Posterior vena cava (tissue), 2 donors: ENCODE measurements at places on chromosomes 11 and 22.

GRCh38 chr22:23223569-23224317, 43.4 kb downstream of the BCR start:
- DNase-seq = peak; percentile 57

DNA sequence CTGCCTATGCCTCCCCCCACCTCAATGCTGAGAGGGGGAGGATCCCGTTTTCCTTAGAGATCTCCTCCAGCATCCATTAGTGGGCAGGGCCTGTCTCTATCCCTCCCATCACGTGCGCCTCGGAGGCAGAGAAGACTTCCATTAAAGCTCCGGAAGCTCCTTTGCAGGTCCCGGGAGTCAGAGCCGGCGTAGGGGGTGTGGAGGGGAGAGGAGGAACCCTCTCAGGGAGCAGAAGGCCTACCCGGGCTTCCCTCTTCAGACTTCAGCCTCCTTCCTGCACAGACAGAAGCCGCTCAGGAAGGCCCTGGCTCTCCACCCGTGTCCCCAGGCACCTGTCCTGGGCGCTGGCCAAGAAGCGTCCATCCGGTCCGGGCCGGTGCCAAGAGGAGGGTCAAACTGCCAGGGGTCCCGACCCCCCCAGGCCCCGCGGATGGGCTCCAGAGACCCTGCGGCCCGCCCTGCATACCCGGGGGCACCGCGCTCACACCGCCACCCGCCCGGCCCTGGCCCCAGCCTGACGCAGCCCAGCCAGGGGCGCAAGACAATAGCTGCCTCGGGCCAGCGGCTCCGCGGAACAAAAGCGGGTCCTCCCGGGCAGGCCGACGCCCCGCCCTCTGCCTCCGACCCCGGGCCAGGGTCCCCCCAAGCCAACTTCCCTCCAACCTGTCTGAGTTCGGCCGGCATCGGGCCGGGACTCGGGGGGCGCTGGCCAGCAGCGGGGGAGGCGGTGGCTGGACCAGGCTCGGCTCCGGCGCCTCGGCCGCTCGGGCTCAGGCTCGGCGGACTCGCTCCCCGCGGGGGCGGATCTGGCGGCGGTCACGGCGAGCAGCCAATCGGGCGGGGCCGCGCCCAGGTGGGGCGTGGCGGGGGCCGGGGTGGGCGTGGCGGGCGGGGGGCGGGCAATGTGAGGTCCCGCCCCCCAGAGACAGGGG, 29.9 kb downstream of the ARVCF start:
- peak; percentile 93 for DNase-seq

- no peak for DNase-seq
Measured at GRCh38 chr11:79940165-79940564, 499.3 kb upstream of the TENM4 start.

GRCh38 chr22:43511276-43511910, 99.6 kb downstream of the MPPED1 start:
- no peak for DNase-seq

DNA sequence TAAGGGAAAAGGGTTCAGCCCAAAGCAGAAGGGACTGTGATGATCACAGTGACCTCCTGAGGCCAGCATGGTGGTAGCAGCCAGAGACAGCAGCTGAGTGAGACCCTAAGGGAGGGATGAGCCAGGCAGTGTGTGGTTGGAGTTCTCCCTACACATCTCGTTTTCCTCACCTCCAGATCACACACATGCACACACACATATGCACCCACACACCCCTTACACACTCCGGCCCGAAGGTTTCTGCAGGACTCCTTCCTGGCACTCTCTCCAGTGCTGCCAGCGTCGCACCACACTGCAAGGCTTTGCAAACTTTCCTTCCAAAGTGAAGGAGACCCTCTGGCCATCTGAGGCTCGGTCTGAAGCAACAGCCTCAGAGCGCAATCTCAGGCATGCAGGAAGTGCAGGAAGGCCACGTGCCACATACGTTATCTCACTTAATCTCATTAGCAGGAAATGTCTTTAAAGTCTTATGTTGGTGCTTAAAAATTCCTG, 26.9 kb upstream of the TP53I11 start:
- DNase-seq = no peak

DNA sequence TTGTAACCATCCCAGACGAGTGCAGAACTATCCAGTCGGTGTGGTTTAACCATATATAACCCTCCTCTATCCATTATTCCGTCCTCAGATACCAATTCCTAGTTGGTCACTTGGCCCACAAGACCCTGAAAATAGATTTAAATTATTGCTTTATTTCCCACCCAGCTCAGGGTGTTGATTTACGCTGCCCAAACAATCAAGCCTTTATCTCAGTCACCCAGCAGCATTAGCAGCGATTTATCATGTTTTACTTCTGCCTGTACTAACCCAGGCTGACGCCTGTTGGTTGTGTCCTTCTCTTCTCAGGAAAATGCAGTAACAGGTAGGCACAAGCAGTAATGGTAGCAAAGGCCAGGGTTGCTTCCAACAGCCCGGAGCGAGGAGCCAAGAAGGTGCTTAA, 81.2 kb downstream of the DSCAML1 start:
- peak; percentile 47 for DNase-seq

DNA sequence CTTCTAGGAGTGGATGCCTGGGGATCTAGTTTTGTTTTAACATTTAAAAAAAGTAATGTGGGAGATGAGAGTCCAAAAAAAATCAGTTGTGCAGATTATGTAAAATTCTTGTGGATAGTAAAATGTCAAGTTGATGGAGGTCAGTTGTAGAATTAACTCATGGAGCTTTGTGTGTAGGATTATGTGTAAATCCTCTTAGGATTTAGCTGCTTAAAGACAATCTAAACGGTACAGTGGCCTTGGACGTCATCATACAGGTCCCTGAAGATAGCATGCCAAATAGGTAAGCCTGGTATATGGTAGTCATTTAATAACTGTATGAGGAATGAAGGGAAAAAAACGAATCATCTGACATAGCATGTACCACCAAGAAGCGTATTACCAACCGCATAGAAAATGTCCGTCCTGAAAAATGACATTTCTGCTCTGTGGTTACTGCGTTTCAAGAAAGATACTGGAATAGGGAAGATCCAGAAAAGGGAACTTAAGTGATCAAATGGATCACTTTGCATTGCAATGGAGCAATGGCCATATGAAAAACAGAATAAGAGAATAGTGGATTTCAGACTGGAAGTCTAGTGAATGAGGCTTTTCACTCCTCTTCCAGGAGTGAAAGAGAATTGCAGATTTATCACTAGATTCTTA, 61.3 kb downstream of the BCL2L13 start:
- DNase-seq = no peak

GRCh38 chr22:47923011-47923427, 1160.6 kb downstream of the TBC1D22A start:
- peak; percentile 76 for DNase-seq

GRCh38 chr11:95788921-95789505, 569 bp downstream of the FAM76B start:
- DNase-seq = no peak

DNA sequence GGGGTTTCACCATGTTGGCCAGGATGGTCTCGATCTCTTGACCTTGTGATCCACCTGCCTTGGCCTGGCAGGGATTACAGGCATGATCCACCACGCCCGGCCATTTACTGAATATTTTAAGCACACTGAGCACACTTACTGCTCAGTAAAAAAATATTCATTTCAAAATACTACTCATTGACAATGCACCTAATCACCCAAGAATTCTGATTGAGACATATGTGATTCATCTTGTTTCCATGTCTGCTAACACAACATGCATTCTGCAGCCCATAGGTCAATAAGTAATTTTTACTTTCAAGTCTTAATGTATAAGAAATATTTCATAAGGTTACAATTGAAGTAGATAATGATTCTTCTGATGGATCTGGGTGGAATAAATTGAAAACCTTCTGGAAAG, 4.2 kb upstream of the OR52J3 start:
- DNase-seq = no peak

GRCh38 chr11:57512646-57513451, 2.7 kb downstream of the SLC43A1 start:
- no peak for DNase-seq

DNA sequence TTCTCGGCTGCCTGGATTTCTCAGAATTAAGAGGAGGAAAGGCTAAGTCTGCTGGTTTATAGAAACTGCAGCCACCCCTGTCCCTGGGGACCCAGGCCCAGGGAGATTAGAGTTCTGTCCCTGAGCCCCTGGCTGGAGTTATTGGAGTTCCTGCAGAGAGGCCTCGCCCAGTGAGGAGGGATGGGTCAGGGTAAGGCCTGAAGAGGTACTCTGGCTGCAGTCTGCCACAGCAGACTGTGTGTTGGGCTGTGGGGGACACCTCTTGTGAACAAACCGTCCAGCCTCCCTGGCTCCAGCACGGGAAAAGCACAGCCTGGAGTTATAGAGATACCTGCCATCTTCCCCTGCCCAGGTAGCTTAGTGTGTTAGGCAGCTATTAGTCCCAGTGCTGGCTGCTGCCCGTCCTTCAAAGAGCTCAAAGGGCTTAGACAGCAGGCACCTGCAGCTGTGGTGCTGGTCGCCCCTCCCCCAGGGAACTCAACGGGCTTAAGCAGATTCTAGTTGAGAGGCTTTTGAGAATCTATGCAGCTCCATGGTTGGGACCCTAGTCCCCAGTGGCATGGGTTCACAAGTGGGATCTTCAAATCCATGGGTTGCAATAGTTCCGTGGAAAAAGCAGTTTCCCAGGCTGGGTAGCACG, 36.6 kb upstream of the MUC15 start:
- no peak for DNase-seq

- no peak for DNase-seq
Measured at GRCh38 chr11:109033627-109034338, 368.9 kb downstream of the DDX10 start.

GRCh38 chr22:24414523-24414922, 12.9 kb upstream of the ADORA2A start:
- peak; percentile 69 for DNase-seq

GRCh38 chr22:19396561-19396933, 35.0 kb downstream of the HIRA start:
- no peak for DNase-seq

GRCh38 chr22:50572965-50573364, 5.3 kb downstream of the CPT1B start:
- peak; percentile 59 for DNase-seq

DNA sequence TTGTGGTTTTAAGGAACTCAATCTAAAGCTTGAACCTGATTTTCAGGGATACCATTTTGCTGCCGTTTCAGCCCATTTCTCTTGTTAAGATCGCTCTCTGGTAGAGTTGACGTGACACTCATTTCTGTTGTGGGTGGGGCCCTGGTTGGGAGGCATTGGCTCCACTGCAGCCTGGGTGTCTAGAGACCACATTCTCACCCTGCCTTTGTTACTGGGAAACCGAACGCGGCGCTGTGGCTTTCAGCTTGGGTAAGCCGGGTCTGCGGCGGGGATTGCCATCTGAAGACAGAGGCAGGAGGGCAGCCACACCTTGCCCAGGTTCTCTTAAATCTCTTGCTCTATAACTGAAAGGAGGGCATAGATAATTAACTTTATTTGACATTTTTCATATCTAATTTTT, 3.2 kb downstream of the EHF start:
- no peak for DNase-seq

DNA sequence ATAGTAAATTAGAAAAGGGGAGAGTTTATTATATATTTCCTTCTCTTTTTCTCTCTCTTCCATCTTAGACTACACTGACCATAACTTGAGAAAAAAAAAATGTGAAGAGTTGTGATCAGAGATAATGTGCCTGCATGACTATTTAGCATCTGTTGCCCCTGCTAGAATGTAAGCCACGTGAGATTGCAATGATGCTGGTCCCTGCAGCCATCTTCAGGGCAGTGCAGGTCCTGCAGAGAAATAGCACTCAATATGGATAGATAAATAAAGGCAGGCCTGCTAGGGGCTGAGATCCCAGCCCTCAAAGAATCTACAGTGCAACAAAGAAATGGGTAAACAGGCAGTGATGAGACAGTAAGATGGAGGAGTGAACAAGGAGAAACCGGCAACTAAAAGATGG, 7.8 kb upstream of the DKK3 start:
- no peak for DNase-seq

DNA sequence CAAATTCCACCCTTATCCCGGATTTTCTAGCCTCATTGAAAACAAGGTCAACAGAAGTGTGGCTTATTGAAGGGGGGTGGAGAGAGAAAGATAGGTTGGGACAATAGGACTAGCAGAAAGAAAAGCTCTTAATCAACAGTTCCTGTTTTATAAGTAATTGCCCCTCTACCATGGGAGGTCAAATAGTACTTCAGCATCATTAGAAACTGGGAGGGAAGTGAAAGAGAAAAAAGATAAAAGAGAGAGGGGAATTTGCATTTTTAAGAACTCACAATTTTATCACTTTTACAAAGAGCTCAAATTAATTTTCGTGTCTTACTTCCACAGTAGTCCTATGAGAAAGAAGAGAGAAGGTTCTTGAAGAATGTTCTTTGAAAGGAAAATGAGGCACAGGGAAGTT, 89.2 kb downstream of the AMOTL1 start:
- no peak for DNase-seq

DNA sequence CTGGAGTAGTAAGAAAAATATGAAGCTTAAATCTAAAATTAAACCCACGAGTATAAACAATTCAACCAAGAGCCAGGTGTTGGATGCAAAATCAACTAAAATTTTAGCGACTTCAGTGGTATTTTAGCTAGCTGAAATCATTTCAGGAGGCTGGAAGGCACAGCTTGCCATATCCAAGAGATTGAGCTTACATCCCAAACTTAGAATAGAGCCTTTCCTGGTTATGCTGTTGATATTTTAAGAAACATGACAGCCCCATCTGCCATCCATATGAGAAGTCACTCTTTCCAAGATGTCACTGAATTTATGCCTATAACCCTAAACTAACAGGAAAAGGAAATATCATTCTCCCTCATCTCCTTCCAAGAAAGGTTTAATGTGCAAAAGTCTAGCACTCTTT, 334.0 kb downstream of the KCNA4 start:
- DNase-seq = no peak

DNA sequence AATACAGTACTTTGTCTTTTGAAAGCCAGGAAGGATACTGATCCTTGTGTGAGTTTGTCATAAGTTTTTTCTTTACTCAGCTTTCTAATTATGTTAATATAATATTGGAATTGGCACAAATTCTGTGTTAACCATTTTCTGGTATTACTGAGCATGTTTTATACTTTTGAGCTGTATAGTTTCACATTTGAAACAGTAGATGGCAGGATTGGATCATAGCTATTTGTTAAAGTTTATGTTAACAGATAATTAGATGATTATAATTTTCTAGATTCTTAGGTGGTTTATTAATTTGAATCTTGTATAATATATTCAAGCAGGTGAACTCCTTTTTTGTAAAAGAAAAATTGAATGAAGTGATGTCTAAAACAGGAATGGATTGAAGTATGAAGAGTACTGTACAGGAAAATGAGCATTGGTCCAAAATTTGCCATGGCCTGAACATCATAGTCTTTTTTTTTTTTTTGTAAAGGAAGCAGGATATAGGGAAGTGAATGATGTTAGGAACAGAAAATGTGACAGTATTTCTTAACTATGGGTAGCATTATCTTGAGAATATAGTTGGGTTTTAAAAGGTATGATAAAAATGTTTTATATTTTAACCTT, 102.0 kb downstream of the CYP2R1 start:
- no peak for DNase-seq

DNA sequence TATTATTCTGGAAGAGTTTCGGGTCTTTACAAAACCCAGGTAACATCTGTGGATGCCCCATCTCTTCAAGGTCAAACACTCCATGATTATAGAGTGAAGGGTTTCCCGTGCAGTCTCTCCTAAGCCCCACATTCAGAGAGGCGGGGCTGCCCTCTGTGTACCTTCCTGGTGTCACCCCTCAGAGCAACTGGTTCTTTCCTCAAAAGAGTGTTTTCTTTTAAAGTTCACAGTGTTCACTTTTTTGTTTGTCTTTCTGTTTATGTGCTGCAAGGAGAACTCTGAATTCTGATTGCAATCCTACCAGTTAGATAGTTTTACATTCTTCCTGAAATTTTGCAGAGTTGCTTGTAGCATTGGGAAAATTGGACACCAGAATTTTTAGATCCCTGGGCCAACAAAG, 190.2 kb downstream of the ADAMTS15 start:
- no peak for DNase-seq
